SJCRH30 (cell line): ENCODE measurements at places on chromosomes 6 and 20.
A peak's percentile ranks its signal among the peaks of the same experiment; 100 is the strongest.

DNA sequence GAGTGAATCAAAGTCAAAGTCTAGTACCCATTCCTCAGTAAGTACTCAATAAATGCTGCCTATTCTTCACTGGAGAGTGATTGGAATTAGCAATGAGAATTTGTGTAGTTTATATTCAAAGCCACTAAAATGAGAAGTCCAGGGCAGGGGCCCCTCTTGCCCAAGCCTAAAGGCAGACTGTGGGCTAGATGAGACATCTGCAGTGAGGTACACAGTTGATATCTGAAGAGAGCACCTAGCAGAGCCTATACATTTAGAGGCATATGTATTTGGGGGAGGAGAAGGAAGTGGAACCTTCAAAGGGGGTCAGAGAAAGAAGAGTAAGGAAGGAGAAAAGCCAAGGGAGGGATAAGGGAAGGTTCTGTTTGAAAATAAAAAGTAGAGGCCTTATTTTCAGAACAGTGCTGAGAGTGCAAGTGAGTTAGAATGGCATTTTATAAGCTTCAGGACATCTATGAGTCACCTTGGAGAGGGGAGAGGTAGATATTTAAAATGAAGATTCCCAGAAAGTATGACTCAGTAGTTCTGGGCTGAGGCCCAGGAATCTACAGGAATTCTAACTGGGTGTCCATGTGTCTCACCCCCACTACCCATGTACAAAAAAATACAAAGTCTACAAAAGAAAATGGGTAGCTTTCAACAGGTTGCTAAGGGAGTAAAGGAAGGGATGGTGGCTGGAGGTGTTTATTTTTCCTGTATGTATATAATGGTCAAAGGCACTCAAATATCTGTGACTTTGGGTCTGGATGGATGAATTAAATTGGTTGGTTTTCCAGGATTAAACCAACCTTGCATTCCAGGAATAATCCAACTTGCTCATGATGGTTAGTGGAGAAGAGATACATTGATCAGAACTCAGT lies 135.1 kb downstream of the ZFP64 start:
- no peak for DNase-seq

- peak; percentile 30 for DNase-seq
These were observed at the start of gene NT5E for GRCh38 chr6:85449818-85450759. TSS of gene NT5E (plus strand) at chr6:85450083. CDS start at chr6:85450140, 57 bp downstream.

GRCh38 chr6:146957181-146958093 lies 246.8 kb upstream of the STXBP5 start:
- DNase-seq, result peak; percentile 38

- DNase-seq, result no peak
These were observed 140.8 kb downstream of the PTPRK start for GRCh38 chr6:128379577-128379976.

DNA sequence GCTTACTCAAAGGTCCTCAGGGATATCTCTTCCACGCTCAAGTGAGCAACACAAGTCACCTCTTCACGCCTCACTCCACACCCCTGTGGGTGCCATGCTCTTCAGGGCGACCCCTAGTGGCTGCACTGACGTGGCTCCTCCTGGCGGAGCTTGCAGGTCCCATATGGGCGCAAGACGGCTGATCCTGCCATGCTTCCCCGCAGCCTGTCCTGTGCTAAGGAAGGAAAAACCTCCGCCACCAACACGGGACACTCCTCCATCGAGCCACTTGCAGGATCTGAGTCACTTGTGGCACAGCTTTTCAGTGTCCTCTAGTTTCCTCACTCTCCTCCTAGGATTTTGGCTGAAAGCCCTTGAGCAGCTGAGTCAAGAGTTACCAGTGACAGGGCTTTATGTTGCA lies 90.7 kb downstream of the KHDC1L start:
- DNase-seq, result peak; percentile 29

- DNase-seq, result no peak
These were observed 53.3 kb downstream of the SLC23A2 start for GRCh38 chr20:4947817-4948559.

- DNase-seq, result peak; percentile 75
These were observed 178.4 kb upstream of the EYA4 start for GRCh38 chr6:133062696-133063306.

DNA sequence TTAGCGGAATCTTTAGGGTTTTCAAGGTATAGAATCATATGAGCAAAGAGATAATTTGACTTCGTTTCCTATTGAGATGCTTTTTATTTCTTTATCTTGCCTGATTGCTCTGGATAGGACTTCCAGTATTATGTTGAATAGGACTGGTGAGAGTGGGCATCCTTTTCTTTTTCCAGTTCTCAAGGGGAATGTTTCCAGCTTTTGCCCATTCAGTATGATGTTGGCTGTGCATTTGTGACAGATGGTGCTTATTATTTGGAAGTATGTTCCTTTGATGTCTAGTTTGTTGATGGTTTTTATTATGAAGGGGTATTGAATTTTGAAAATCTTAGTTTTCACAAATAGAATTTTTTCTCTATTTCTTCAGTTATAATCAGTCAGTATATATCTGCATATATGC lies 656.6 kb upstream of the MAP3K7 start:
- no peak for DNase-seq

DNA sequence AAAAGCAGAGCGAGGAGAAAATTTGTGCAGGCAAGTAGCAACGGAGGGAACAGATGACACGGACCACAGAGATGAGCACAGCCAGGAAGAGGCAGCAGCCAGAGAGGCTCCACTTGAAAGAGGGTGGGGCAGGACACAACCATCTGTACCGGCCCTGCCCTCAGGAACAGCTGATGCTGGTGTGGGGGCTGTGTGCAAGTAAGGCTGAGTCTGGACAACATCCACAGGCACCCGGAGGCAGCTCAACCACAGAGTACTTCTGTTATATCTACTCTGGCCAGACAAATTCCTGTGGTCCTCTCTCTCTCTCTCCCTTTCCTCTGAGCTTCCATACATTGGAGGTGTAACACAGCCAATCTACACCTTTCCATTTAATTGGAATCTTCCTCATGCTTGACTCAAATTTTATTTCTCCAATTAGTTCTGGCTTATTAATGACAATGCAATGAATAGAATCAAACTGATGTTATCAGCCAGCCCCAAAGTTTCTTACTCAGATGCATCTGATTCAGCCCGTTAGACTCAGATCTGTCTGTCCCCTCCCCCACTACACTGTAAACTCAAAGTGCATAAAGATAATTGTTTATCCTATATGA lies 24.9 kb downstream of the KIF13A start:
- DNase-seq, result peak; percentile 91

GRCh38 chr20:59138114-59138748 lies 25.4 kb upstream of the ZNF831 start:
- no peak for DNase-seq

- no peak for DNase-seq
These were observed 558.1 kb downstream of the TENT5A start for GRCh38 chr6:81194374-81194773.

DNA sequence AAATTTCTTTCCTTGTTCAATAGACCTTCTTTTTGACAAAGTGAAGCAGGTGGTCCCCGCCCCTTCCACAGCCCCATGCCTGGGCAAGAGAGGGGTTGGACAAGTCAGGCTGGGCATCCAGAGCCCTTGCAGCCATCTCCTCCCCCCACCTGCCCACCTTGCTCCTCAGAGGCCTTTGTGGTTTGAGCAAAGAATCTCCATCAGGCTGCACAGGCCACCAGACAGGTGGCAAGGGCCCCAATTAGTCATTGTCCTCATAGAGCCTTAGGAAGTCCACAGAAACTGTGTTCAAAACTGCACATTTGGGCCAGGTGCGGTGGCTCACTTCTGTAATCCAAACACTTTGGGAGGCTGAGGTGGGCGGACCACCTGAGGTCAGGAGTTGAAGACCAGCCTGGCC lies 1.5 kb upstream of the MAPK13 start:
- no peak for DNase-seq

DNA sequence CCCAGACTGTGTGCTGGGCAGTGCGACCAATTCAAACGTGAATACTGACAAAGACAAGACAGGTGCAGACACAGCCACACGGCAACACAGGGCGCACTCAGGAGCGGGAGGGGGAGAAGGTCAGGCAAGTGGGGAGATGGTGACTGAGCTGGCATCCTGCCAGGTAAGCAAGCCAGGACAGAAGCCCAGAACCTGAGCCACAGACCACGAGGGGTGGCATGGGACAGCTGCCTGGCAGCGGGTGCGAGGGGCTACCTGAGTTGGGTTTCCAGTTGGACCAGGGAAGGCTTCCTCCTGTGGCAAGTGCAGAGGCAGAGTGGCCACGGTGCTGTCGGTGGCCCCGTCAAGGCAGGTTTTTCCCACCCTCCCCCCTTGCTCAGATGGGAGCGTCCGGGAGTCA lies 215.2 kb upstream of the ARID1B start:
- peak; percentile 33 for DNase-seq

GRCh38 chr6:153503810-153504209 lies 372.7 kb upstream of the RGS17 start:
- DNase-seq, result peak; percentile 8

GRCh38 chr6:168999392-168999791 lies 254.3 kb downstream of the THBS2 start:
- no peak for DNase-seq

DNA sequence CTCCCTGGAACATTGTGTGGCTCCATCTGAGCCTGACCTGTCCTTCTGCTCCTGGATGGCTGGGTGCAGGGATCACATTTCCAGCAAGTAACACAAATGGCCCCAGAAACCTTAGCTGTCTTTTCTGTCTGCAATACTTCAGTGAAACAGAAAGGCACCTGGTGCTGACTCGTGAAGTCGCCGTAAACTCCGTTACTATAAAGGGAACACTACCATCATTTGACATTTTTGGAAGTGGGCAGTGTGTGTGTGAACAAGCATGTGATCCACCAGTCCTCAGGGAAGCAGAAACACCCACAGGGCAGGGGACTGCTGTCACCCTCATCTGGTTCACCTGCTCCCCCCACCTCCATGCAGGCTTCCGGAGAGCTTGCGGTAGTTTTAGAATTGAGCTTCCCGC lies 23.9 kb downstream of the SERPINB6 start:
- DNase-seq, result no peak

- no peak for DNase-seq
These were observed 324.7 kb upstream of the CNR1 start for GRCh38 chr6:88490908-88491264.

DNA sequence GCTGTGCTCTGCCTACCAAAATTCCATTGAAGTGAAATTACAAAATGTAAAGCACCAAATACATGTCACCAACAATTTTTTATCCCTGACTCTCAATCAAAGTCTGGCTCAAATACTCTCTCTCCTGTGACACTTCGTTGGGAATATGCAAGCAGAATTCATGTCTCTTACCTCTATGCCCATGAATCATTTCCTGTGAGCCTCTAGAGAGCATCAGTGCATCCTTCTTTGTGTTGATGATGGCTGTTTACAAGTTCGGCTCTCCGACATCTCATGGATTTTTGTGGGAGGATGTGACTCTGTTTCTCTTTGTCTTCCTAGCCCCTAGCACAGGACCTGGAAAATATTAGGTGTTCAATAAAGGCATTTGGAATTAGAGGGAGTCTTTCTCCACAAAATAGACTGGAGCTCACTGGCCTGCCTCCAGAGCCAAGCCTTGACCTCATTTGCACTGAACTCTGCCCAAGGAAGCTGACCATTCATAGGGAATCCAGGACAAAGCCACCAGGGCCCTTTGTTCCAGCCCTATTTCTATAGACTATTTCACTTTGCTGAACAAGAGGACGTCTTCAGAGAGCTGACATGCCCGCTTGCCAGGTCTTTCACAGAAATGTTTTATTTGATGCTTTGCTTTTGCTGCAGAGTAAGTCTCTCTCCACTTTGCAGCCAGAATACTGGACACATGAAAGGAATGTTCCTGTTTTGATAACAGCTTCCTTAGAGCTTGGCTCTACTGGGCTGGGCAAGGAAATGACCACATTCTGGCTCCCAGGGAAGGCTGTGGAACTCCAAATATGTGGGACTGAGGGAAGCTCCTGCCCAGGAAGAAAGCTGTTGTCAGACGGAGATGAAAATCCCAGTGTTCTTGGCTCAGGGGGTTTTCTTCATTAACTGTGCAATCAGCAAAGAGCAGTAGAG lies 194.5 kb upstream of the CDYL start:
- peak; percentile 13 for DNase-seq

- DNase-seq, result no peak
These were observed 100.8 kb upstream of the FRMD1 start for GRCh38 chr6:168179702-168180382.

DNA sequence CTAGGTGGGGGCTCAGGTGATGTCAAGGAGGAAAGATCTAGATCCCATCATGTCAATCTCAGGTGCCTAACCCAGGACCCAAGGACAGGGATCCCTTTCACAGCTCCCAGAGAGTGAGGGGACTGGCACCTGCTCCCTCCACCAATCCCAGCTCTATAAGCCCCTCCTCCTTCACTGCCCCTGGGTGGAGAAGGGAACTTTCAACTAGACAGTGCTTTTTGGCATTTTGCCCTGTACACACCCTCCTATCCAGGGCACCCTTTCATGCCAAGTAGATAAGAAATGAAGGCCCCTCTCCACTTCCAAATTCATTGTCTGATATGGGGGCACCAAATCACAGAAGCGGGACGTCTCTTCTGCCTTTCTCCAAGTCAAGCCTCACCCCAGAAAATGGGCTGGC lies 61.6 kb downstream of the MDGA1 start:
- peak; percentile 13 for DNase-seq

DNA sequence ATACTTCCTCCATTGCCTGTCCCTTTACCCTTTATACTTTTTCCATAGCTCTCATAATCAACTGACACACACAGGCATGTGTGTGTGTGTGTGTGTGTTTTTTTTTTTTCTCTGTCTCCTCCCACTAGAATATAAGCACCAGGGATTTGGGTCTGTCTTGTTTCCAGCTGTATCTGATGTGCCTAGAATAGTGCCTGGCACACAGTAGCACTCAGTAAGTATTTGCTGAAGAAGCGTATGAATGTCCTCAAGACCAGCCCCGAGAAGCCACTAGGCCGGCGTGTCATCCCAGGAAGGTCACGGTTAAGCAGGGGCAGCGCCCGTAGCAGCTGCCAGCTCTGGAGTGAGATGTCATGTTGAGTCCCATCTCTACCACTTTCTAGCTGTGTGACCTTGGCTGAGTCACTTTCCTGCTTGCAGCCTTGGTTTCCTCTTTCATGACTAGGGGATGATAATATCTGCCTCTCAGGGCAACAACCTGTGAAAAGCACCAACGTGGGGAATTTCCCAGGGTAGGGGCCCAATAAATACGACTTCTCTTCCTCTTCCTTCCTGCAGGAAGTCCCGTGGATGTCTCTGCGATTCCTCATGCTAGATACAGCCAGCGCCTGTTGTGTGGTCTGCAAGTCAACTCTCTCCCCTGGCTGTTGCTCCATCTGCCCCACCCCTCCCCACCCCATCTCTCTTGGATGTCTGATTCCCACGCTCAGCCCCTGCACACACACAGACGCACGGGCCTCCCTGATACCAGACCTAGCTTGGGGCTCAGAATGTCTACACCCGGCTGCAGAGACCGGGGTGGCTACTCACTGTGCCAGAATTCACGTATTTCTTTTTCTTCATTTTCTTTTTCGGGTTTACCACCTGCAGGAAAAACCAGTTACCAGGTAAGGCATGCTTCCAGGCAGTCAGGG lies 58.1 kb downstream of the RAB44 start:
- DNase-seq, result no peak
